ENCODE measurements at places on chromosomes 6 and 20.

- no peak for DNase-seq
Measured at GRCh38 chr6:117829594-117830319, 77.3 kb upstream of the SLC35F1 start.

DNA sequence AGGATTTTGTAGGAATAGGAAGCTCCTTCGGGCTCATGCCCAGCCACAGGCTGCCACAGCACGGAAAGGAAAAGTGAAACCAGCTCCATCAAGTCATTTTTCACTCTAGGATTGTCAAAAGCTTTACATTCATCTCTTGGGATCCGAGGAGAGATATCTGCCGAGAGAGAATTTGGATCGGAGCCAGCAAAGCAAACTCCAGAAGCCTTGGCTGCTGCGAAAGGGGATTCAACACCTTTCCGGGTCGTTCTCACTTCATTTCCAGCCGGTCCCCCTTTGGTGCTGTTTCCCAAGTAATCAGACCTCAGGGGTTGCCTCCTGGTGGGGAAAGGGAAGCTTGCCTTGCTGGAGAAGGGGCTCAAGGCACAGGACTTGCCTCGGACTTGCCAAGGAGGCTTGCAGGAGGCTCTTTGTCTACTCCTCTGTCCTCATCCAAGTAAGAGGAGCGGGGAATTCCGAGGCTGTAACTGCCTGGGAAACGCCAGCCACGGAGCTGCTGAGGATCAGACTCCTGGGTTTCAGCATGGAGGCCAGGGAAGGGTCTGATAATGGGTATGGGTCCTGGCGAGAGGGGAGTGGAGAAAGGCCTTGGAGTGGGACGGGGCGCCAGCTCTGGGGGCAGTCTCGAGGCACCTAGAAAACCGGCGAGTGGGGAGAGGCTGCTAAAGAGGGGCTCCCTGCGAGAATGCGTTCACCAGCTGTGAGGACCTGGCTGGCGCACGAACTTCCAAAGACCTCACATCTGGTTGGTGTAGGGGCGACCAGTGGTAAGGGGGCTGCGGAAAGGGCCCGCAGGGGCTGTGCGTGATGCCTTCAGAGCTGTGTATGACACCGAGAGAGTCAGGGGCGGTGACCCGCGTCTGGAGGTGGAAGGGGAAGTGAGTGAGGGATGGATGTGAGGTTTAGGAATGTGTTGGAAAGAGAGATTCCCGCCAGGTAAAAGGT lies 702 bp downstream of the ETV7 start:
- DNase-seq: peak; percentile 59

DNA sequence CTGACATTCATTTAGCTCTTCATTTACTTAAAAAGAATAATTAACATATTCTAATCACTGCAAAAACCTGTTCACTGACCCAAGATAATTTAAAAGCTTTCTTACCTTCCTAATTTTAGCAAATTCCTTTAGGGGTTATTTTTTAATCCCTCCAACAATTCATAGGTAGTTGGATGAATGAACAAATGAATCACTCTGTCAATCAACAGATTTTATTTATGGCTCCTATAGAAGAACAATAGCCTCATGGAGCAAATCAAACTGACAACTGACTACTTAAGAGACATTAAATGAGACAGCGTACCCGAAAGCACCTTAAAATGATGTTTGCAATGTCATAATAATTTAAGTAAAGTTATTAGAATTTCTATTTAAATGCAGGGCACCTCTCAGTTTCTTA lies 31.5 kb upstream of the GJA1 start:
- DNase-seq: no peak

DNA sequence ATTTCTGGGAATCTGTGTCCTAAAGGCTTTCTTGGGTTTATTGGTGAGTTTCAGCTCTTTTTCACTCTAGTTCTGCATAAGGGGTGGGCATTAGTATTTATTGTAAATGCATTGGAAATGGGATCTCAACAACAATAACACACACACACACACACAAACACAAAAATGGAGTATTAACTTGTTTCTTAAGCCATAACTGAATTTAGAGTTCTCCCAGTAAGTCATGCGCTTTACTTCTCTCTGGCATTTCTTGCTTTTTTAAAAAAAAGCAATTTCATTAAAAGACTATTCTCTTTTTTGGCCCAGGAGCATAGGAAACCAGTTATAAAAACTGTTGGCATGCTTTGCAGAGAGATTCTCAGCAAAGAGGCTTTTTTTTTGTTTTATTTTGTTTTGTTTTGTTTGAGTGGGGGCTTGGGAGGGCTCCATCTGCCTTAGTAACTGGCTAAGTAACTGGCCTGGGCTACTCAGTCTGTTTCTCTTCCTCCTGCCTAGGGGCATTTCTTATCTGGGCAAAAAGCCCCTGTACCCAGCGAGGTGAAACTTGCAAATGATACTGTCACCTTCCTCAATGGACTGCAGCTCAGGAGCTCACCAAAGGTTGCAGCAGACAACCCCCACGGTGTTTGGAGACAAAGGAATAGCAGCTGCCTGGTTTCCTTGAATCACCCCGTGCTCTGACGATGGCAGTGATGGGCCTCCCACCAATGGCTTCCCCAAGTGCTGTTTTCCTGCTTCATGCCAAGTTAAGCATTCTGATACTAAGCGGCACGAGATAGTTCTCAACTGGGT lies 128.5 kb downstream of the BCAS1 start:
- DNase-seq: no peak
